Ovary (tissue), 10 donors: ENCODE measurements at places on chromosomes 4 and X. TPM values are rescaled to one million over a fixed set of nuclear protein-coding genes. Genes with fewer than 3 reads are reported as not detected.

- DNase-seq = no peak
- no peaks in the 10 kb centered on the region for H3K36me3 ChIP-seq
- no peak overlapping the region for H3K4me3 ChIP-seq
These were observed 79.1 kb downstream of the CLCN4 start for GRCh38 chrX:10235851-10236250.

DNA sequence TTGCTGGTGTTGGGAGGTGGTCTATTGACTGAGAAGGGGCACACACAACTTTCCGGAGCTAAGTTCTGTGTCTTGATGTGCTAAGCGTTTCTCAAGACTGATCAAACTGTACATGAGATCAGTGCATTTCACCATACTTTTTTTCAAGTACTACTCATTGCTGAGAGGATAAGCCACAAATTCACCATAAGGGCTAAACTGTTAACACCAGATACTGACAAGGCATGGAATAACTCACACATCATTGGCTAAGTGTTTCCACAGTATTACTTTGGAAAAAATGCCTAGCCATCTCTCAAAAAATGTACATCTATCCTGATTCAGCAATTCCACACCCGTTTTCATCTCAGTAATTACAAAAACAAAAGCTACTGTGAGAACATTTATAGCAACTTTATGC is 13.0 kb downstream of the RBMX start:
- no peak overlapping the region for H3K4me3 ChIP-seq
- DNase-seq = no peak
- no peak overlapping the region for H3K27ac ChIP-seq

Gene CORIN
- total RNA-seq = not detected

- no peak overlapping the region for H3K4me3 ChIP-seq
- H3K27me3 ChIP-seq = no peaks in the 10 kb centered on the region
These were observed 18.1 kb downstream of the USP46 start for GRCh38 chr4:52640808-52641565.

DNA sequence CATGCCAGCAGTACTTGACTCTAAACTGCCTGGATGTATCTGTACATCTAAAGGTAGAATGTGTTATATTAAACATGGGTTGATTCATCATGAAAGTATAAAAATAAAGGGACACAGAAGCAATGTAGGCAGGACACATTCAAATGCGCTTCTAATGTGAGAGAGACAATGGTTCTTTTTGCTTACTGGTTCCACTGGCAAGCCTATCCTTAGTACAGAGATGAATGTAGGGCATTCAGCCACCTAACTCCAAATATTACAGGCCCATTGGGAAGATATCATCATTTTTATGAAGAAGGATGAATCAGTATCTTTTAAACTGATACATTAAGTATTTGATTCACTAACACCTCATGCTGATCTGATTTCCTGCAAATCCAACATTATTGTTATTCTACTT is 18.0 kb downstream of the CDKL2 start:
- H3K4me1 ChIP-seq = no peaks in the 10 kb centered on the region
- no peaks in the 10 kb centered on the region for H3K27me3 ChIP-seq
- H3K4me3 ChIP-seq = no peak overlapping the region
- no peaks in the 10 kb centered on the region for H3K36me3 ChIP-seq
- H3K27ac ChIP-seq = no peak overlapping the region
- DNase-seq = no peak

Gene GC
- total RNA-seq = not detected

DNA sequence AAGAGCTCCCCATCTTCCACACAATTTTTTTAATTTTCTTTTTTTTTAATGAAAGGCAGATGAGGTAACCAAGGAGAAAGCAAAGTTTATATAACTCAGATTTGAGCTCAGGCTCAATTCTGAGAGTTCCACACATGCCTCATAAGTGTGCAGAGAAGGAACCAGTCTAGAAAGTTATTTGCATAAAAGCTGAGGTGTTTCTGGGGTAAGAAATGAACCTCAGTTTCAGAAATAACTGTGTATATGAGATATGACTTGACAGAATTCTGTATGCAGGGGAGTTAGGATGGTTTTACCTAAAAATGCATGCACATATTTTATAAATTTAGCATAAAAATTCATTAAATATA is 51.3 kb downstream of the DTHD1 start:
- no peaks in the 10 kb centered on the region for H3K27me3 ChIP-seq
- no peak overlapping the region for H3K27ac ChIP-seq
- H3K36me3 ChIP-seq = no peaks in the 10 kb centered on the region
- DNase-seq = no peak
- H3K4me1 ChIP-seq = no peaks in the 10 kb centered on the region

- no peak overlapping the region for H3K4me3 ChIP-seq
- H3K27ac ChIP-seq = no peak overlapping the region
- no peaks in the 10 kb centered on the region for H3K27me3 ChIP-seq
- no peak for DNase-seq
- H3K4me1 ChIP-seq = peaks cover 4% of the 10 kb centered on the region
- no peaks in the 10 kb centered on the region for H3K36me3 ChIP-seq
These were observed 83.6 kb downstream of the NBDY start for GRCh38 chrX:56812515-56813105.

Gene HSFX4
- total RNA-seq = not detected

Gene LINC00632
- 21.8 TPM for total RNA-seq

- H3K27ac ChIP-seq = no peak overlapping the region
- no peaks in the 10 kb centered on the region for H3K36me3 ChIP-seq
- DNase-seq = no peak
These were observed 928.1 kb downstream of the PDHA2 start for GRCh38 chr4:96767815-96768480.

Gene KLB
- under 0.01 TPM for total RNA-seq

Gene SMIM20
- 36.8 TPM for total RNA-seq

DNA sequence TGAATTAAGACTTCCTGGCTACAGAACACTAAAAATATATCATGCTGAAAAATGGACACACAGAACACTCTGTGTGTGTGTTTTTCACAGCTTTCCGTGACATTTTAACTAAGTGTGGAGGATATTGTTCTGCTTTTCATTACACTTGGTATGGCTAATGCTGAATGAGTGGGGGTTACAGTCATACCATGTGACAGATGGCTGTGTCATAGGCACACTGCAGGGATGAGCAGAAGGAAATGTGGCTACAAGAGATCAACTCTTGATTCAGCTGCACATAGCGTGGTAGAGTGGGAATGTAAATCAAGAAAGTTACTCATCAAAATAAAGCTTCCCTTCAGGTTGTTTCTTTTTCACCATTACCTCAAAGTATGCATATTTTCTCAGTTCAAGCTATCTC is 669.8 kb downstream of the IQCM start:
- no peak overlapping the region for H3K4me3 ChIP-seq
- no peaks in the 10 kb centered on the region for H3K27me3 ChIP-seq
- DNase-seq = no peak
- H3K4me1 ChIP-seq = no peaks in the 10 kb centered on the region
- H3K27ac ChIP-seq = no peak overlapping the region

Gene SCRG1
- total RNA-seq = 0.38 TPM

Gene OPN1MW3
- total RNA-seq = not detected

DNA sequence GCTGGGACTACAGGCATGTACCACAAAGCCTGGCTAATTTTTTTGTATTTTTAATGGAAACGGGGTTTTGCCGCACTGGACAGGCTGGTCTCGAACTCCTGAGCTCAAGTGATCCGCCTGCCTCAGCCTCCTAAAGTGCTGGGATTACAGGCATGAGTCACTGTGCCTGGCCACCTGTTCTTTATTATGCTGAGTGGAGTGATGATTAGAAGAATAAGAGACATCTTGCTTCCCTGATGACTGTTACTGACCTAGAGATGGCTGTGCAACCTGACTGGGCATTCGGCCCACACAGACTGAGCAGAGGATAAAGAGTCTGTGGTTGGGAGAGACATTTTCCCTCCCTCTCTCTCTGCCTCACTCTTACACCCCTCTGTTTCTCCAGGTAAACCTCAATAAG is 56.7 kb downstream of the SPINK2 start:
- DNase-seq = no peak
- H3K27me3 ChIP-seq = no peaks in the 10 kb centered on the region
- H3K4me1 ChIP-seq = no peaks in the 10 kb centered on the region
- H3K27ac ChIP-seq = no peak overlapping the region

- H3K4me3 ChIP-seq = no peak overlapping the region
- H3K27me3 ChIP-seq = no peaks in the 10 kb centered on the region
- no peak for DNase-seq
These were observed 60.8 kb upstream of the FMR1 start for GRCh38 chrX:147850875-147851274.

Gene TEC
- 1.4 TPM for total RNA-seq

DNA sequence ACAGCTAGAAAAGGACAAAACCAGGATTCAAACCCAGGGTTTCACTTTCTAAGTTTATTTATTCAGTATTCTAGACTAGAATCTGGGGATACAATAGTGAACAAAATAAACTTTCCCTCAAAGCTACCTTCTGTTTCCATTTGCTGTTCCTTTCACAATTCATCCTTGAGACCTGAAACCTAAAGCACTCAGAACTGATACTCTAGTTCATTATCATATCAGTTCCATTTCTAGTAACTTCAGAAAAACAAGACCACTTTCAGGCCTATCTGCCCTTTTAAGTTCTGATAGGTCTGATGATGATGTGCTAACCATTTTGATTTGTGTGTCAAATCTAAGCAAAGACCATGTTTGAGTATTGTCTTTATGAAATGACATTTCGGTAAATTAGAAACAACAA is 7.8 kb upstream of the XK start:
- H3K27me3 ChIP-seq = no peaks in the 10 kb centered on the region
- no peaks in the 10 kb centered on the region for H3K4me1 ChIP-seq
- H3K27ac ChIP-seq = no peak overlapping the region
- no peak overlapping the region for H3K4me3 ChIP-seq

Gene ANXA10
- total RNA-seq = not detected

Gene TGIF2LX
- total RNA-seq = not detected

- DNase-seq = no peak
- H3K4me3 ChIP-seq = no peak overlapping the region
- no peaks in the 10 kb centered on the region for H3K27me3 ChIP-seq
- no peaks in the 10 kb centered on the region for H3K4me1 ChIP-seq
- H3K27ac ChIP-seq = no peak overlapping the region
- H3K36me3 ChIP-seq = no peaks in the 10 kb centered on the region
These were observed 24.8 kb downstream of the IL13RA1 start for GRCh38 chrX:118751950-118752783.

Gene TMPRSS11D
- not detected for total RNA-seq

DNA sequence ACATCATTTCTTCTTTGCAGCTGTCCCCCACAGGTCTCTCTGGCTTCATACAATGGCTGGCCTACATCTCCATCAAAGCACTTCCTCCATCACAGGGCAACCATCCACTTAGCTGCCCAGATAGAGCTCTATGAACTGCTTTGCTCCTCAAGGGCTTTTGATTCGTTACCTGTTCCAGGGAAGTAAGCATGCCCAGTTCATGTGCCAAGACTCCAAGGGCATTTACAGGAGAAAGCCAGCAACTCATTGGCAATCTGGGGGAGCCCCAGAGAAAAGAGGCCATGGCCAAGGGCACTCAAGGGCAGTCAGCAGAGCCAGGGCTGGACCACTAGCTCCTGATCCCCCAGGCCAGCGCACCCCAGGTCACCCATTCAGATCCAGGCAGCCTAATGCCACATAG is 24.5 kb upstream of the ZNF185 start:
- H3K27me3 ChIP-seq = no peaks in the 10 kb centered on the region
- DNase-seq = no peak
- no peaks in the 10 kb centered on the region for H3K36me3 ChIP-seq
- H3K4me1 ChIP-seq = no peaks in the 10 kb centered on the region
- H3K4me3 ChIP-seq = no peak overlapping the region

Gene PCDH7
- total RNA-seq = 17.5 TPM

GRCh38 chr4:13704761-13705160 is 77.2 kb upstream of the BOD1L1 start:
- H3K27ac ChIP-seq = no peak overlapping the region
- no peaks in the 10 kb centered on the region for H3K4me1 ChIP-seq
- no peak overlapping the region for H3K4me3 ChIP-seq
- H3K27me3 ChIP-seq = no peaks in the 10 kb centered on the region

DNA sequence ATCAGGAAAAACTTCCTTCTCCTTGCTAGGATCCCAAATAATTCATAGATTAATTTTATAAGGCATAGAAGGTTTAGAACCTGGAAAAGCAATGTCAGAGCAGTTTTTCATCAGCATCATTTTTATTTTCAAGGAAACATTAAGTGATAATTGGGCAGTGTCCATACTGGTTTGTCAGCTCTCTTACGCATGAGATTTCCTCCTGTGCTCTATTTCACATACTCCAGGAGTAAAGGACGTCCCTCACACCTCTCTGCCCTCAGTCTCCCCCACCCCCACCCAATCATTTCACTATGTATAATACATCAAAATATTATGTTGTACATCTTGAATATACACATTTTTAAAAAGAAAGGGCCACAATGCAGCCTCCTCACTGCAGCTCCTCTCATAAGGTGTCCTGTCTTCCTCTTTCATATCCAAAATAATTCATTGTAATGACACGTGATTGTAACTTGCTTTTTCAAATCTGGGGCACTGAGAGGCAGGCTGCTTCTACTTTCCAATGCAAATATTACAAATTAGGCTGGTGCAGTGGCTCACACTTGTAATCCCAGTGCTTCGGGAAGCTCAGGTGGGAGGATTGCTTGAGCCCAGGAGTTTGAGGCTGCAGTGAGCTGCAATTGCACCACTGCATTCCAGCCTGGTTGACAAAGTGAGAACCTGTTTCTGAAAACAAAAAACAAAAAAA is 34.4 kb downstream of the ARHGEF38 start:
- no peak overlapping the region for H3K4me3 ChIP-seq
- no peaks in the 10 kb centered on the region for H3K27me3 ChIP-seq
- no peaks in the 10 kb centered on the region for H3K36me3 ChIP-seq
- H3K4me1 ChIP-seq = no peaks in the 10 kb centered on the region
- H3K27ac ChIP-seq = no peak overlapping the region
- no peak for DNase-seq
